ENCODE measurements at places on chromosomes 3 and 15.

- no peak for DNase-seq
Observed at GRCh38 chr3:4045756-4046155, 246.5 kb downstream of the LRRN1 start.

DNA sequence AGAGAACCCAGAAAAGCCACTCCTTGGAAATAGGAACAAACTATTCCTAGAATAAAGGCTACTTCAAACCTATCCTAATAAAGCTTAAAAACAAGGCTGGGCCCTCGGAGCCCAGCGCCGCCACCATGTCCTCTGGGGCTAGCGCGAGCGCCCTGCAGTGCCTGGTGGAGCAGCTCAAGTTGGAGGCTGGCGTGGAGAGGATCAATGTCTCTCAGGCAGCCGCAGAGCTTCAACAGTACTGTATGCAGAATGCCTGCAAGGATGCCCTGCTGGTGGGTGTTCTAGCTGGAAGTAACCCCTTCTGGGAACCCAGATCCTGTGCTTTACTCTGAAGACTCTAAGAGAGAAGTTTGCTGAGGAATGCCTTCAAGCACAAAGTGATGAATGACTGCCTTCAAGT is 63.2 kb downstream of the ADAM10 start:
- DNase-seq, result no peak

- no peak for DNase-seq
Observed at GRCh38 chr15:40825661-40826422, 2.7 kb downstream of the PPP1R14D start.

GRCh38 chr3:160941885-160942494 is 163.2 kb downstream of the B3GALNT1 start:
- peak; percentile 74 for DNase-seq

- DNase-seq, result no peak
Observed at GRCh38 chr3:138578141-138578540, 15.9 kb downstream of the CEP70 start.

DNA sequence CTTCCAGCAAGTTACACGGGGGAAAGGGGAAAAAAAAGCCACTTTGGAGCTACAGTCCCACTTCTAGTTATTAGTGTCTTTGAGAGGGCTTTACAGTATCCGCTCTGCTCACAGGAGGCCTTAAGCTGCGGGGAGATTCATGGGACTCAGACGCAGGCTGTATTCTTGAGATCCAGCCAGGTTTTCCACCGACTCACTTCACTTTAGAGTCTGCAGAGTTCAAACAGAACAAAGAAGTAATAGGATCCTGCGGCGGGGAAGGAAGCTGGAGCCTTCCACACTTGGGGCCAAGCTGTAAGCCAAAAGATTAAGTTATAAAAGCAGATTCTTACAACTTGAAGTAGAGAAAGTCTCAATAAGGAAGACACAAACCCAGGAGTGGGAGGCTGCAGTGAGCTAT is 60.2 kb upstream of the FAM174B start:
- no peak for DNase-seq

- DNase-seq, result no peak
Observed at GRCh38 chr3:64161481-64161952, 63.7 kb downstream of the PRICKLE2 start.

- no peak for DNase-seq
Observed at GRCh38 chr15:62306851-62307504, 141.9 kb upstream of the C2CD4B start.

DNA sequence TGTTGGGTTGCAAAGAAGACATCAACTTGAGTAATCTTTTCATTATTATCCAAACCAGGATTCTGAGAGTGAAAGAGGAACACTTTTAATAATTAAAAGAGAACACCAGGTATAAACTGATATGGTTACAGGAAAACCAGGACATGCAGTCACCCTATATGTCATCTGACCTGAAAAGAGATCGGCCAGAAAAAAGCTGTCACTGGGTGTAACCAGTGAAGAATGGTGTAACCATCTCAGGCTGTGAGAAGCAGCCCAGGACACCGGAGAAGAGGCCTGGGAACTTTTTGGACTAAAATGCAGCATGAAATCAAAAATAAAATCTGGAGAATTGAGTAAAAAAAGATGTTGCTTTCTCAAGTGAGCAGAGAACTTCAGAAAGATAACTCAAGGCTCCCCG is 10.1 kb upstream of the CCDC80 start:
- DNase-seq, result no peak

DNA sequence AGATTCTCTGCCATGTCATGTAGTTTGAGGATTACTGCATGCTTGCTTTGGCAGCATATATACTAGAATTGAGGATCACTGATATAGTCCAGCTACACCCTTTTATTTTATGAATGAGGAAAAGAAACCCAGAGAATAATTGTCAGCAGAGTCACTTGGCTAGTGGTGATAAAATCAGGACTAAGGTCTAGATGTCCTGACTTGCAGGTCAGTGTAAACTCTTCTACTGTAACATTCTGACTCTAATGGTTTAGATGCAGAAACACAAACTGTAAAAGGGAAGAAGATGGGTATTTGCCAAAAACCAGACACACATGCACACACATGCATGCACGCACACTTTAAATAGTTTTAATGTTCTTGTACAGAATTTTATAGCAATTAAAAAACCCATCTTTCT is 97.5 kb downstream of the ARHGEF26 start:
- DNase-seq, result no peak

GRCh38 chr3:168558728-168559411 is 463.1 kb upstream of the GOLIM4 start:
- no peak for DNase-seq

DNA sequence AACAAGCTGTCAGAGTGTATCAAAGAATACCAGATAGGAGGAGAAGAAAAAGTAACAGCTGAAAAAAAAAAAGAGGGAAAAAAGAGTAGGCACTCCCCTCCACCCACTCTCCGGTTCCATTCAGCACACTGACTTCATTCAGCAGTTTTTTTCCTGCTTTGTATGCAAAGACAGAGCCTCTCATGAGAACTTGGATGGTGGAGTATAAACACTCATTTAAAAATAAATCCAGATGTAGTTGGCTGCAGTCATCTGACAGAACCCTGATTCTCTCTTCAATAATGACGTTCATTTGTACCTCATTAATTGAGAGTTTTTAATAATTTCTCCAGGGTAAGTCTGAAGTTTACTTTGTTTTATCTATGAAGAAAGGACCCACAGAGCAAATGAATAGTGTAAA is 81.0 kb downstream of the TMEM108 start:
- no peak for DNase-seq

GRCh38 chr3:1456781-1457311 is 364.0 kb downstream of the CNTN6 start:
- DNase-seq, result no peak

- DNase-seq, result peak; percentile 9
Observed at GRCh38 chr15:77421370-77421700, 647 bp downstream of the HMG20A start.

- DNase-seq, result no peak
Observed at GRCh38 chr3:19898721-19899120, 35.3 kb downstream of the EFHB start.

- DNase-seq, result no peak
Observed at GRCh38 chr3:51137715-51138114, 247.4 kb upstream of the MANF start.

- no peak for DNase-seq
Observed at GRCh38 chr3:124767691-124768090, 37.4 kb downstream of the UMPS start.

GRCh38 chr15:76160426-76161152 is 100.8 kb downstream of the TMEM266 start:
- DNase-seq, result no peak

- DNase-seq, result no peak
Observed at GRCh38 chr3:142618917-142619461, 22.8 kb downstream of the PLS1 start.

DNA sequence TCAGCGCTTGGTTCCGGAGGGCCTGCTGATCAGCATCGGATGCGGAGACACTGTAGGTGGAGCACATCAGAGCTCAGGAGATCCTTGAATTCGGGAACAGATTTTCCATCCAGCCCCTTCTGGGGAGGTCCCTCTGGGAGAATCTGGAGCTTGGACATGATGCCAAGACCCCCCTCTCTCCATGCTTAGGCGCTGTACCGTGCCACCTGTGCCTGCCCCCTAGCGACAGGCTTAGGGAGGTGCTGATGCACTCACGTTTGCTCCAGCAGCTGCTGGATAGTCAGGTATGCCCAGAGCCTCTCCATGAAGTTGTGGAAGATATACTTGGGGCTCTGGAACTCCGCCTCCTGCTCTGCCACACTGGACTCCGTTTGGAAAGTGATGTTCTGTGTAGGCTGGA is 9.7 kb downstream of the ITIH4 start:
- DNase-seq, result peak; percentile 25

Data from CD4-positive, alpha-beta T cell treated with Interleukin-17A for 4 hours (primary cell).